Activated CD8-positive, alpha-beta memory T cell treated with anti-CD3 and anti-CD28 coated beads, Interleukin-2, amount 10 ng/mL, durations not matched to agents 7 days and 5 days (primary cell): ENCODE measurements at places on chromosomes 4 and X. TPM values are rescaled to one million over a fixed set of nuclear protein-coding genes. Genes with fewer than 3 reads are reported as not detected.

The NAP1L3 gene
- total RNA-seq, result 0.47 TPM

The USP51 gene
- 0.82 TPM for total RNA-seq

The TMEM31 gene
- not detected for total RNA-seq

The SHOX gene
- total RNA-seq, result not detected

The ZNF81 gene
- 10.0 TPM for total RNA-seq

The BLTP1 gene
- 30.1 TPM for total RNA-seq

The INTU gene
- 0.12 TPM for total RNA-seq

The ALG13 gene
- 35.0 TPM for total RNA-seq

The TMPRSS11F gene
- total RNA-seq, result not detected

The SPATA4 gene
- total RNA-seq, result not detected

The PTCHD1 gene
- total RNA-seq, result not detected

The CDKL2 gene
- 0.16 TPM for total RNA-seq

The S100P gene
- 5.6 TPM for total RNA-seq
